ENCODE measurements at places on chromosomes 7 and 10.

DNA sequence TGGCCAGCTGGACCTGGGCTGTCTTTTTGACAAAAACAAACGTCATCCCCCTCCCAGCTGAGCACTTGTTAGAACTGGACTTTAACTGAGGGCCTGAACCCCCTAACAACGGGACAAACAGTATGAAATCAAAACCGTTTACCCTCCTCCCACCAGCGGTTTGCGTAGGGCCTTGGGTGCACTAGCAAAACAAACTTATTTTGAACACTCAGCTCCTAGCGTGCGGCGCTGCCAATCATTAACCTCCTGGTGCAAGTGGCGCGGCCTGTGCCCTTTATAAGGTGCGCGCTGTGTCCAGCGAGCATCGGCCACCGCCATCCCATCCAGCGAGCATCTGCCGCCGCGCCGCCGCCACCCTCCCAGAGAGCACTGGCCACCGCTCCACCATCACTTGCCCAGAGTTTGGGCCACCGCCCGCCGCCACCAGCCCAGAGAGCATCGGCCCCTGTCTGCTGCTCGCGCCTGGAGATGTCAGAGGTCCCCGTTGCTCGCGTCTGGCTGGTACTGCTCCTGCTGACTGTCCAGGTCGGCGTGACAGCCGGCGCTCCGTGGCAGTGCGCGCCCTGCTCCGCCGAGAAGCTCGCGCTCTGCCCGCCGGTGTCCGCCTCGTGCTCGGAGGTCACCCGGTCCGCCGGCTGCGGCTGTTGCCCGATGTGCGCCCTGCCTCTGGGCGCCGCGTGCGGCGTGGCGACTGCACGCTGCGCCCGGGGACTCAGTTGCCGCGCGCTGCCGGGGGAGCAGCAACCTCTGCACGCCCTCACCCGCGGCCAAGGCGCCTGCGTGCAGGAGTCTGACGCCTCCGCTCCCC is at the start of gene IGFBP1:
Gene IGFBP1 (plus strand): TSS at position 304 of the 808 bp plus-strand sequence. CDS start 165 bp downstream, at position 469.
- no peak for DNase-seq

GRCh38 chr7:23546897-23547572 is 15.3 kb upstream of the TRA2A start:
- peak; percentile 71 for DNase-seq

DNA sequence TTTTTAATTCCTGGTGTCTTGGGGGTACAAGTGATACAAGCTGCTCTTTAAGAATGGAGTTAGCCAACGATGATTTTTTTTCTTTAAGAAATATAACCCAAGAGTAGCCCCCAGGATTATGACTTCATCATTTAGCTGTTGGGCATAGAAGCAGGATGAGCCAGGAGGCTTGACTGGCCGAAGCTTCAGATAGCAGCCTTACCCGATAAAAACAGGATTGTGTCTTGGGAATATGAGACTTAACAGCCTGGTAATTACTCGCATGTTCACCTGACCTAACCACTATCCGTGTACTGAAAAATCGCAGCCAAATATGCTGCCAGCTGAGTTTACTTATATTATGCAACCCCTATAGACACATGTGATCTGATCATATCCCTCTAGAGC is 346.0 kb upstream of the BMPER start:
- no peak for DNase-seq

GRCh38 chr10:61897671-61898434 is 3.6 kb upstream of the ARID5B start:
- no peak for DNase-seq

DNA sequence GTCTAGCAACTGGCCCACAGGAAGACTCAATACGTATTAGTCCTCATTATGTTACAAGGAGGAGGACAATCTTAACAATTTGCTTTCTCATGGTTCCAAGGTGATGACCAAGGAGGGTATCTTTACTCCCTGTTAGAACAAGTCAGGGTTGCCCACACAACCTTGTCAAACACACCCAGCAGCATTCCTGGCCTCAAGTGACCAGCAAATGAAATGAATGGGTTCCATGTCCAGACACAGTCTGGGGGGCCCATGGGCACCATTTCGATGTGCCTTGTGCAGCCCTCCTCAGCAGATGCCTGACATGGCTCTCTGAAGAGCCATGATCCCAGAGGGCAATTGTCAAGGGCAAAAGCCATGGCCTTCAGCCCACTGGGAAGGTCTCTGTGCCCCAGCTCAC is 40.8 kb downstream of the ANXA8 start:
- DNase-seq: no peak

- DNase-seq: peak; percentile 89
These were observed 161.0 kb downstream of the SEM1 start for GRCh38 chr7:96548664-96549063.

DNA sequence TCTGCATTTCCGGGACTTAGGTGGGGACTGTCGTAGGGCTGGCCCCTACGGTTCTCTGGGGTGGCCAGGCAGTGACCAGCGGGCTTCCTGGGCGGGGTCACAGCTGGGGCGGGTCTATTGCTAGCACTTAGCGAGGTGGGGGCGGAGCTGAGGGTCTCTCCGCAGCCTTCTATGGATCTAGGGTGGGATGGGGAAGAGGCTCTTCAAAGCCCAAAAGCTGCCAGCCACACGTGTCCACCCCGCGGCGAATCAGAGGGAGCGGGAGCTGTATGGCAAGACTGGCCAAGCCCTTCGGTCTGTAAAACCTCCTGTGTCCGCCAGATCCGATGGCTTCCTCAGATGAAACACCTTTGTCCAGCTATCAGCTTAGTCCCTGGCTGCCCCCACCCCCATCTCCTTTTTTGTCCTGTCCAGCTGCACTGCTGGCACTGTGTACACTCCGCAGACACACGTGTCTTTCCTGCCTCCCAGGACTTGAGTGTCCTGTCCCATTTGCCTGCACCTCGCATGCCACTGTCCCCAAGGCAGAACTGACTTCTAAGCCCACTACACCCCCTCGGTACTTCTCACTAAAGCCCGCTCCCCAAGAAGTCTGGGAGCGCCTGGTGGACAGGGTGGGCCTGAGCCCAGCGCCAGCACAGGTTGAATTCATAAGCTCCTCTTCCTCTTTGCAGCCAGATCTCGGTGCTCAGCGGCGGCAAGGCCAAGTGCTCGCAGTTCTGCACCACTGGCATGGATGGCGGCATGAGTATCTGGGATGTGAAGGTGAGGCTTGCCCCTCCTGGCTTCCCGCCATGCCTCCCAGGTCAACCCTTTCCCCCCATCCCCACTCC is 14.8 kb downstream of the PDAP1 start:
- DNase-seq: no peak

- DNase-seq: no peak
These were observed 32.6 kb upstream of the AP5Z1 start for GRCh38 chr7:4742852-4743251.

GRCh38 chr10:130301021-130301892 is 165.1 kb downstream of the GLRX3 start:
- peak; percentile 34 for DNase-seq

DNA sequence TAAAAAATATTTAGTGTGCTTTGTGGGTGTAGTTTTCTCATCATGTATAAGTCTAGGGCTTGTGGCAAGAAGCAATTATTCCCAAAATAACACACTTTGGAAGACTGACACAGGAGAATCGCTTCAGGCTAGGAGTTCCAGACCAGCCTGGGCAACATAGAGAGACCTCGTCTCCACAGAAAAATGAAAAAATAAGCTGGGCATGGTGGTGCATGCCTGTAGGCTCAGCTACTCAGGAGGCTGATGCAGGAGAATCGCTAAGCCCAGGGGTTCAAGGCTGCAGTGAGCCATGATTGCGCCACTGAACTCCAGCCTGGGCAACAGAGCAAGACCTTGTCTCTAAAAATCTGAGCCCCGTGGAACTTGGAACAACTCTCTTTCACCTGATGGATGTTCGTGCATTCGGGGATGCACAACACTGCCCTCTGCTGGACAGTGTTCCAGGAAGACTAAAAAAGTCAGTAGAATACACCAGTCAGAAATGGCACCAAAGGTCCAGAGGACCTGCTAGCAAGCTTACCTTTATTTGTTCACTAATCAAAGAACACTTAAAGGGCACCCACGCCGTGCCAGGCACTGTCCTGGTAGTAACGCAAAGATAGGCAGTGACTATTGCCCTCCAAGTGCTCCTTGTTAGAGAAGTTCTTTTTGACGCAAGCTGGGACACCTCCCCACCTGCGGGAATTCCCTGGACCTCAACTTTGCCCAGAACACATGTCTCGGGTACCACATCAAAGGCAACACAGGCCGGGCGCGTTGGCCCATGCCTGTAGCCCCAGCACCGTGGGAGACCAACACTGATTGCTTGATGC is 81.9 kb upstream of the CALN1 start:
- DNase-seq: peak; percentile 59

- DNase-seq: peak; percentile 69
These were observed 545.1 kb downstream of the AUTS2 start for GRCh38 chr7:70143075-70144044.

DNA sequence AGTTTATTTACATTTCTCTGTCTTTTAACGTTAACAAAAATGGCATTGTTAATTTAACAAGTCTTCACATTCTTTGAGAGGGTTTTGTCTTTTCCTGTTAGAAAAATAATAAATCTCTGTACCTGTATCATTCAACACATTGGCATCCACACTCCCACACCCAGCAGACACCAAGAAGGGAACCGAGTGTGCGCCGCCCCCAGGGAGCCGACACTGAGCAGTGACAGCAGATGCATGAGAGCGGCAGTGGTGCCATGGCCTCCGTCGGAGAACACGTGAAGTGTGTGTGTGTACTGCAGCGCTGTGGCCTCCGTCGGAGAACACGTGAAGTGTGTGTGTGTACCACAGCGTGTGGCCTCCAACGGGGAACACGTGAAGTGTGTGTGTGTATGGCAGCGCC is 63.3 kb downstream of the DYNC2I1 start:
- no peak for DNase-seq

GRCh38 chr10:35835545-35835944 is 193.4 kb upstream of the FZD8 start:
- no peak for DNase-seq

GRCh38 chr7:26157520-26158105 is 5.6 kb downstream of the NFE2L3 start:
- no peak for DNase-seq

- no peak for DNase-seq
These were observed 97.9 kb downstream of the NKX6-2 start for GRCh38 chr10:132687893-132688579.

DNA sequence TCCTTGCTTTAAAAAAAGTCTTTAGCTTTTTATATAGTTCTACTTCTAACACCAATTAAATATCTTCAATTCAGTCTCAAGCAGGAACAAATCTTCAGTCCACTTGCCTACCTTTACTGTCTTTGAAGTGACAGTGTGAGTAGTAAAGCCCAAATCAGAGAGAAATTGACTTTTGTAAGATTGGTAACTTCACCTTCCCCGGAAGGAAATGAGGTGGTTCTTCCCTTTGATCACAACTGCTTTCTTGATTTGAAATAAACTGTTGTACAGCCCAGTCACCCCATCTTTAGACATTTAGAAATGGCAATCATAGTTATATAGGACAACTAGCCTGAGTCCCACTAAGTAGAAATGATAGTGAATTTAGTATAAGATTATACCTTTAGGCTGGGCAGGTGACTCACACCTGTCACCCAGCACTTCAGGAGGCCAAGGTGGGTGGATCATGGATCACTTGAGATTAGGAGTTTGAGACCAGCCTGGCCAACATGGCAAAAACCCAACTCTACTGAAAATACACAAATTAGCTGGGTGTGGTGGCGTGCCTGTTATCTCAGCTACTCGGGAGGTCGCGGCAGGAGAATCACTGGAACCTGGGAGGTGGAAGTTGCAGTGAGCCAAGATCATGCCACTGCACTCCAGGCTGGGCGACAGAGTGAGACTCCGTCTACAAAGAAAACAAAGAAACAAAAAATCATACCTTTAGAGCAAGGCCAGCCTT is 4.7 kb downstream of the FAS start:
- DNase-seq: no peak

DNA sequence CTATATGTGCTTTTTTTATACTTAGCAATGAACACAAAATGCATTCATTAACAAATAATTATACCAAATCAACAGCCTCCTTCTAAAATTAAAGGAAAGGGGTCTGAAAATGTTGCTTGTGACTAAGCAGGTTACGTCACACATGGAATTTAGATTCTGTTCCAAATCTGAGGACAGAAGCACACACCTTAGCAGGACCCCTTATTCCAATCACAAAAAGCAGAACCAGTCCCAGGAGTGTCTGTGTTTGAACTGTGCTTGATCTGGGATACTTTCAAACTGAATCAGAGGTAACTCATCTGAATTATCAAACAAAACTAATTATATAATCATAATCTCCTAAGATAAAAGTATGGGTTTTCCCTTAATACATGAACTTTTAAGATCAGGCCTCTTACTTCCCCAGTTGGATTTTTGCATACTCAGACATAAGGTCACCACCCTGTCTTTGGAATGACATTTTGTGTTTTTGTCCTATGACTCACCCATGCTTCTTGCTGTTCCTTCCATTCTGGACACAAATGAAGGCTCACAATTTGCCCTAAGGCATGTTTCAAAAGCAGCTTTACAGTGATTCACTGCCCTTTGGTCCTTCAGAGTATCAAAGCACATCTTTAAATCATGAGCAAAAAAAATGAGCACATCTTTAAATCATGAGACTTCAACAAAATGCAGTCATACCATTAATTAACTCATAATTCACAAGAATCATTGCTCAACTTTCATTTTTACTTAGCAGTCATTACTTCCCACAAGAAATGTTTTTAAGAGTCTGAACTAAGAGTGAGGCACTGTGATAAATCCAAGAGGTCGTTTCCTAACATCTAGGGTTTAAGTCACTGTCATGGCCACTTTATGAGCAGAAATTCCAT is 35.5 kb downstream of the SEMA3C start:
- DNase-seq: no peak

DNA sequence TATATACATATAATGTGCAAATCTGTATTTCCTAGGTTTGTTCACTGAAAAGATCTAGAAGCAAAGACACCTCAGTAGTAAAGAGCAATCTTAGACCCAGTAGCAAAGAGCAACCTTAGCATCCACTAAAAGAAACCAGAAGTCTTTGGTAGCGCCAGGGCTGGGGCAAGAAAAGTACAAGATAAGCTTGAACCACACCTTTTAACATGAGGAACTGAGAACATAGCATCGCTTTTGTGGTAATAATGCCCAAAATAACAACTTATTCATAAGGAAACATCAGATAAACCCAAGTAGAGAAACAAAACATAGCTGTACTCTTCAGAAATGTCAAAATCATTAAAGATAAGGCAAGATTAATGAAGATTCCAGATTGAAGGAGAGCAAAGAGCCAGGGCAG is 173.4 kb downstream of the IMMP2L start:
- DNase-seq: no peak

- no peak for DNase-seq
These were observed 185.7 kb downstream of the XPNPEP1 start for GRCh38 chr10:109737626-109738025.

- no peak for DNase-seq
These were observed 172.5 kb downstream of the CCDC7 start for GRCh38 chr10:32618482-32618881.

DNA sequence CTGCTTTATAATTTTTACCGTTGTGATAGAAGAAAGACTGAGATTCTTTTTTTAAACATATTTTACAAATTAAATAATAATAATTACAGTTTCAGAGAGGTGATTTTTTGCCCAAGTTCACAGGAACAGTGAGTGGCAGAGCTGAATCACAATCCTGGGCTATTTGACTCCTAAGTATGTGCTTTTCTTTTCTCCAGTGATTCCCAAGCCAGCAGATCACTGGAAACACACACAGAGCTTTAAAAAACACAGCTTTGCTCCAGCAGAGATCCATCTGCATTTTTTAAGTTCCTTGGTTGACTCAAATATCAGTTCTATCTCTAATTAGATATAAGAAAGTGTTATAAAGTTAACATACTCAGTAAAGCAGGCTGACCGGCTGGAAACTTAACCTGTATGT is 69.0 kb downstream of the AHR start:
- no peak for DNase-seq

All from NCI-H1930 (cell line).